ENCODE measurements at places on chromosomes 3 and 15.
A peak's percentile ranks its signal among the peaks of the same experiment; 100 is the strongest.

DNA sequence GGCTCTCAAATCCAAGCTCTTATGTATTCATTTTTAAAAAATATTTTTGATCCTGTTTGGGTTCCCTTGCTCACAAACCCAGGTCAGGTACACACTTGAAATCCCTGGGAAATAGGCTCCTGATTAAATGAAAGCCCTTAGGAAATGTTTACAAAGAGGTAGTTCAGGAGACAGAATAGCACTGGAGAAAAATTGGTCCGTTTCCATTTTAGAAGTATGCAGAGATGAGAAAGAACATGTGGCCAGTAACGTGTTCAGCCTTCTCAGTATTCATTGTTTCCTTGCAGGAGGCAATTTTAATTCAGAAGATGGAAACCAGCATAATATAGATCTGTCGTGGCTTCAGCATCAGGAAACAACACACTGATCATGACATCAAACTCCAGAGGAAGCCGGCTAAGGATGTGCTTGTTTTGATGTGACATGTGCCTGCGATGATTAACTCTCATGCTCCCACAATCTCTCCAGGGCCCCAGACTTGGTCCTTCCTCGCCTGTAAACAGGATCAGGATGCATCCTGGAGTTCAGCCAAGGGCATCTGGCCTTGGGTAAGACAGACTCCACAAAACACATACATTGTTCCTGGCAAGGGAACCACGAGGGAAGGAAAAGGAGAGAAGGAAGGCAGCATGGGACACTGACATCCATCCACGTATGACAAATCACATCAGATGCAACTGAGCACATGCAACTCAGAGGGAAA lies 350.5 kb upstream of the THBS1 start:
- DNase-seq, result peak; percentile 85

GRCh38 chr3:31502803-31503221 lies 29.9 kb upstream of the STT3B start:
- no peak for DNase-seq

GRCh38 chr15:76898102-76898501 lies 7.0 kb downstream of the SCAPER start:
- no peak for DNase-seq

DNA sequence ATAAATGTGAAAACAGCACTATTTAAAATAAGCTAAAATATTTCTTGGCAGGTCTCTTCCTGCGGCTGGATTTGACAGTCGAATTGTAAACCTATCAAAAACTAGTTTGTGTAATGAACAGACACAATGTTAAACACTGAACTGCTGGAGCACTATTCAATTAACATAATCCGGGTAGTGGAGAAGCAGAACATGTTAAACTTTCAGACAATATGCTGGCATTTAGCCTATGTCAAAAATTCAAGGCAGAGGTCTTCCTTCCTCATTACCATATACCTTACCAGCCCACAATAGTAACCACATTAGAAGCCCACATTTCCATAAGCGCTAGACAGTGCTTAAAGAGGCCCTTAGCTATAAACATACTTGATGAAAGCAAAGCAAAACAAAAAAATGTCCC lies 1042.9 kb downstream of the ROBO1 start:
- DNase-seq, result peak; percentile 21

DNA sequence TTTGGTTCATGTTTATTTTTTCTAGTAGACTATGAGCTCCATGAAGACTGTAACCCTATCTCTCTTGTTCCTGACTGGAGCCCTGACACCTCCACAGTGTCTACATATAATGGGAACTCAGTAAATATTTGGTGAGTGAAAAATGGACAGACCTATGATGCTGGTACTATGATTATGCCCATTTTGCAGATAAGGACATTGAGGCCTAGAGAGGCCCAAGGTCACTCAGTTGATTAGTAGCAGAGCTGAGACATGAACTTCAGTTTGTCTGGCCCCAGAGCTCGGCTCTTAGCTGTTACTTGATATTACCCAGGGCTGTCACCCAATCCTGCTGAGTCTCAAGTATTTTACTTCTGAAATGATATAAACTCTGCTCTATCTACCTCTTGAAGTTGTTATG lies 5.5 kb downstream of the EFCAB12 start:
- DNase-seq, result no peak

DNA sequence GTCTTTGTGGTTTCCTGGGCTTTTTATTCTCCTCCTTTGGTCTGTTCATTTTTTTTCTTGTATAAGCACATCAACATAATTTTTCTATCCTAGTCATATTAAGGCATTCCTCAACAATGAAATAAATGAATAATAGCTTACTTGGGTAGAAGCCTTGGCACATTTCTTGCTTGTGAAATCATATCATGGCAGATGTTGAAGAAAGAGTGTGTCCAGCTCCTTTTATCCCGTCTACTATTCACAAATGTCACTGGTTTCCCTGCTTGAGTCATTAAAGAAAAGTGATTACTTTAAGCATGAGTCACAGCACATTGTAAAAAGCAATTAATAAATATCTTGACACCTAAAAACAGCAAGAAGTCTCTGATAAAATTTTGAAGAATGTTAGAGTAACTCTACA lies 42.1 kb downstream of the MINAR1 start:
- no peak for DNase-seq

- no peak for DNase-seq
Observed at GRCh38 chr3:149559525-149559924, 85.0 kb downstream of the TM4SF4 start.

GRCh38 chr15:26771168-26771567 lies 1.7 kb downstream of the GABRB3 start:
- DNase-seq, result peak; percentile 75

DNA sequence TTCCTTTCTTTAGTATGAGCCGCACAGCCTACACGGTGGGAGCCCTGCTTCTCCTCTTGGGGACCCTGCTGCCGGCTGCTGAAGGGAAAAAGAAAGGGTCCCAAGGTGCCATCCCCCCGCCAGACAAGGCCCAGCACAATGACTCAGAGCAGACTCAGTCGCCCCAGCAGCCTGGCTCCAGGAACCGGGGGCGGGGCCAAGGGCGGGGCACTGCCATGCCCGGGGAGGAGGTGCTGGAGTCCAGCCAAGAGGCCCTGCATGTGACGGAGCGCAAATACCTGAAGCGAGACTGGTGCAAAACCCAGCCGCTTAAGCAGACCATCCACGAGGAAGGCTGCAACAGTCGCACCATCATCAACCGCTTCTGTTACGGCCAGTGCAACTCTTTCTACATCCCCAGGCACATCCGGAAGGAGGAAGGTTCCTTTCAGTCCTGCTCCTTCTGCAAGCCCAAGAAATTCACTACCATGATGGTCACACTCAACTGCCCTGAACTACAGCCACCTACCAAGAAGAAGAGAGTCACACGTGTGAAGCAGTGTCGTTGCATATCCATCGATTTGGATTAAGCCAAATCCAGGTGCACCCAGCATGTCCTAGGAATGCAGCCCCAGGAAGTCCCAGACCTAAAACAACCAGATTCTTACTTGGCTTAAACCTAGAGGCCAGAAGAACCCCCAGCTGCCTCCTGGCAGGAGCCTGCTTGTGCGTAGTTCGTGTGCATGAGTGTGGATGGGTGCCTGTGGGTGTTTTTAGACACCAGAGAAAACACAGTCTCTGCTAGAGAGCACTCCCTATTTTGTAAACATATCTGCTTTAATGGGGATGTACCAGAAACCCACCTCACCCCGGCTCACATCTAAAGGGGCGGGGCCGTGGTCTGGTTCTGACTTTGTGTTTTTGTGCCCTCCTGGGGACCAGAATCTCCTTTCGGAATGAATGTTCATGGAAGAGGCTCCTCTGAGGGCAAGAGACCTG lies 13.2 kb downstream of the GREM1 start:
- peak; percentile 71 for DNase-seq

GRCh38 chr3:138908846-138909245 lies 38.1 kb downstream of the FOXL2 start:
- no peak for DNase-seq

- DNase-seq, result no peak
Observed at GRCh38 chr15:49279521-49280456, 109.7 kb downstream of the GALK2 start.

GRCh38 chr3:14423197-14423743 lies 20.9 kb downstream of the SLC6A6 start:
- DNase-seq, result no peak

DNA sequence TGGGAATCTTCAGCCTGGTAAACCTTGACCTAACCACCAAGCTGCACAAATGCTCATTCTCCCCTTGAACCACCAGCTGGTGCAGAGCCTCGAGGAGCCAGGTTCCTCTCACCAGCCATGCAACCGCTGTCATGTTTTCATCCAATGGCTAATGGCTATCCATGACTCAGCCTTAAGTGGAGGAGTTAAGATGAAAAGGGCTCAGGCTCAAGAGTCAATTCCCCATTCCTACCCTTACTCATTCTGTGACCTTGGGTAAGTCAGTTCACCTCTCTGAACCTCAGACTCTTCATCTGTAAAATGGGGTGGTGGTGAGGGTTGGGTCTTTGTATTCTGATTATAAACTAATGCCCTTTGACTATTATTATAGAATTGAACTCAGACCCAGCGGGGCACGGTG lies 515.6 kb downstream of the SHQ1 start:
- peak; percentile 4 for DNase-seq
